Lower leg skin (tissue), 4 donors: ENCODE measurements at places on chromosomes 13 and 19. TPM values are rescaled to one million over a fixed set of nuclear protein-coding genes. Genes with fewer than 3 reads are reported as not detected.

The NOTCH3 gene
- 281 TPM for total RNA-seq

DNA sequence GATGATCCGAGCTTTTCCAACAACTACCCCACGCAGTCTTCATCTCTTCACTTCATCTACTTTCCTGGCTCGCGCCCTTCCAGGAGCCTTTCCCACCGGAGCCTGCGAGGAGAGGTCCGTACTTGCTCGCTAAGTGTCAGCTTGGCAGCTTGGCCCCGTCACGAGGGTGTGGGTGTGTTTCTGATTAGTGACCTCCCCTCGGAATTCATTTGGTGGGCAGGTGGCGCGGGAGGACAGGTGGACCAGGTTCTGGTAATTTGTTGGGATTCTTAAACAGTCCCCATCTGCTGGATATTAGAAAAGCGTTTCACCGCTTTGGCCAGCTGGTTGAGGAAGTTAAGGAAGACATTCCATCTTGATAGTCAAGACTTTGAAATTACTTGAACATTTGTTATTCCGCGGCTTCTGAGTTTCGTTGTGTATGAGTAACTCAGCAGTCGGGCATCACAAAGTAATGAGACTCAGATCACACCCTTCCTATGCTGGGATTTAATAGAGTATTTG is 515 bp downstream of the UFM1 start:
- DNase-seq = peak; percentile 93

DNA sequence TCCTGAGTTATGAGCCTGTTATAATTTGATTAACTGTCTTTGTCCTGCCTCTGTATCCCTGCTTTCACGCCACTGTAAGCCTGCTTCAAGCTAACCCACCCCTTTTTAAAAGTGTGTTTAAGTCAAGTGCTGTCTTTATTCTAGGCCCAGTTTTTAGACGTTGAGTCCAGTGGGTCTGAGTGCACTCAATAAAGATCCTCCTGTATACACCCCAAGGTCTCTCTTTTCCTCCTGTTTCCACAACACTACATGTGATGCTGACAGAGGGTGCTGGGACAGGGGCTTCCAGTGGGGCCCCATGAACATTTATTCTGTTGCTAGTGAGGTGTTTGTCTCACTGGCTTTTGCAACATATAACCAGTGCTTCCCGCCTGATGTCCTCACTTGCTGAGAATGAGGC is 6.7 kb upstream of the F2RL3 start:
- no peak for DNase-seq

GRCh38 chr13:80054806-80055205 is 286.1 kb downstream of the SPRY2 start:
- no peak for DNase-seq

DNA sequence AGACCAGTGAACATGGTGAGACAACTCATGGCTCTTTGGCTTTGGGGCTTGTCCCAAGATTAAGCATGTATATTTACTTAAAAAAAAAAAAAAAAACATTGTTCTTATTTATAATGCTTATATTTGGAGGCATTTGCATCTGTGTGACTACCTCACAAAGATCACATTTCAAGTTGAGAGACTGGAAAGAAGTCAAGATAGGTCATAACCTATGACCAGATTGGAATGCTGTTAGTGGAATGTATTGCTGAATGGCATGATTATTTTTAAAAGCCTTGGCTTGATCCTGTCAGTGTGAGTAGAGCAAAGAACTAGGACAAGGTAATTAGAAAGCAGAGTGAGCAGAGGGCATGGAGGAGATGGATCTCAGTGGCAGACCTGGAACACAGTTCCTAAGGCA is 214.6 kb downstream of the OXGR1 start:
- no peak for DNase-seq

The ACP7 gene
- 23.3 TPM for total RNA-seq

The CDC42EP5 gene
- 21.8 TPM for total RNA-seq

DNA sequence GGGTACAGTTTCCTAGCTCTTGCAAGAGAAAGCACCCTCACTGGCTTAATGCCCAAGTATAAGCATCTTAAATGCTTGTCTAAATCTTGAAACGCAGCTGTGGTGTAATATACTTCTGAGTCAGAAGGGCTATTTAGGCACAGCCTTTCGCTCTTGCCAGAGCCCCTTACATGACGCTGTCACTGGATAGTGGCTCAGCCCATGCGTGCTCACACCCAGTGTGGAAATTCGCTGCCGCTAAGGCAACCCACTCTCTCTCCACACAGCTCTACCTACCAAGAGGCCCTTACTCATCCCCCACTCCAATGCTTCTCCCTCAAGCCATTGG is 24.0 kb downstream of the UQCRFS1 start:
- no peak for DNase-seq

DNA sequence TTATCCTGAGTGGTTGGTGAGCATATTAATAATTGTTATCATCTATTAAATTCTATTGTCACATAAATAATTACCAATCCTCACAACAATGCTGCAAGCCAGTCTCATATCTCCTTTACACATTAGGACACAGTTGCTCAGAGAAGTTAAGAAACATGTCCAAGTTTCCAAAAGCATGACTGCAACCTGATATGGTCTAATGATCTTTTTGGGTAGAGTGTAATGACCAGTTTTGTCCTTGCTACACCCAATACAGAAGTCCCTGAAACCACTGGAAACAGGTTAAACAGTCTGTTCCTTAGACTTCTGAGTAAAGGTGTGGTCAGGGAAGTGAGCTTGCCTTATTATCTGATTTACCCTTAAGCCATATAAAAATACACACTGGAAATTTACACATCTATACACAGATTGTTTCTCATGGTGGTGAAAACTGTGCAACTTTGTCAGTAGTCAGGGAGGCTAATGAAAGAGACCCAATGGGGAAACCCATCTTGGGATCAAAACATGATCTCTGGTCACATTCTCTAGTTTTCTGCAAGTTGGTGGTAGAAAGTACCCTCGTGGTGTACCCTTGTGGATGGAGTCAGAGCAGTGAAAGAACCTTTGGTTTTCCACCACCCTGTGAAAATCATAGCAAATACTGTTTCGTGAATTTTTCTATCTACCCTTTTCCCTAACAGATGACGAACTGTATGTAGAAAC is 146.0 kb upstream of the KLF12 start:
- no peak for DNase-seq

- no peak for DNase-seq
Observed at GRCh38 chr19:18521692-18522123, at the start of gene ELL. Gene ELL, minus strand, starts transcription at chr19:18522070. Its CDS starts 15 bp downstream, at chr19:18522055.

DNA sequence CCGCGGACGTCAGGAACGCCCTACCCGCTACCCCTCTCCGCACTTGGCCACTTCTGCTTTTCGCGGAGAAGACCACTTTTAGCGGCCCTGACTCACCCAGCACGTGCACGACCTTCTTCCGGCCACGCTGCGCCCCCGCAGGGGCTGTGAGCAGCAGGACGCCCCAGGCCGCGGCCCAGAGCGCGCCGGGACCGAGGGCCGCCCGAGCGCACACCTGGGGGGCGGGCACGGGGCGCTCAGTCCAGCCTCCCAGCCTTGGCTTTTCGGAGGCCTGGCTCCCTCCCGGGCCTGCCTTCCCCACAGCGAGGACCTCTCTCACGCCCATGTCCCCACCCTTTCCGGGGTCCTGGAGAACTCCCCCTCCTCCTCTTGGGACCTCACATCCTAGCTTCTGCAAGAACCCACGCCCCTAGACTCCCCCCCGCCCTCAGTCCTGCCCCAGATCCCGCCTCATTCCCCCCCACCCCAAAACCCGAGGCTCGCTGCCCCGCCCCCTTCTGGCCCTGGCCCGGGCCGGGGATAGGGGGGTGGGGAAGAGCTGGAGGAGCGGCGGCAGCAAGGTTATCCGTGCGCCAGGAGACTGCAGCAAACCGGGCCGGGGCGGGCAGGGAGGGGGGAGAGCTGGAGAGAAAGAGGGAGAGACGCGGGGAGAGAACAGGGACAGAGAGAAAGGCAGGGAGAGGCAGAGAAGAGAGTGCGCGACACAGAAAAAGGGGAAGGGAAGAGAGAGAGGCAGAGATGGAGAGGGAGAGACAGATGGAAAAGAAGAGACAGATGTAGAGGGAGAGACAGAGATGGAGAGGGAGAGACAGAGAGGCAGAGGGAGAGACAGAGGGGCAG is 11.5 kb downstream of the TM6SF2 start:
- DNase-seq = no peak

- no peak for DNase-seq
Observed at GRCh38 chr13:98717256-98717655, 35.2 kb downstream of the SLC15A1 start.

The PEAK3 gene
- total RNA-seq = 0.30 TPM

The DACT3 gene
- 3.3 TPM for total RNA-seq

GRCh38 chr19:33432446-33433170 is 59.1 kb downstream of the CEBPG start:
- no peak for DNase-seq

GRCh38 chr13:27354379-27354778 is 70.0 kb upstream of the GTF3A start:
- DNase-seq = no peak

DNA sequence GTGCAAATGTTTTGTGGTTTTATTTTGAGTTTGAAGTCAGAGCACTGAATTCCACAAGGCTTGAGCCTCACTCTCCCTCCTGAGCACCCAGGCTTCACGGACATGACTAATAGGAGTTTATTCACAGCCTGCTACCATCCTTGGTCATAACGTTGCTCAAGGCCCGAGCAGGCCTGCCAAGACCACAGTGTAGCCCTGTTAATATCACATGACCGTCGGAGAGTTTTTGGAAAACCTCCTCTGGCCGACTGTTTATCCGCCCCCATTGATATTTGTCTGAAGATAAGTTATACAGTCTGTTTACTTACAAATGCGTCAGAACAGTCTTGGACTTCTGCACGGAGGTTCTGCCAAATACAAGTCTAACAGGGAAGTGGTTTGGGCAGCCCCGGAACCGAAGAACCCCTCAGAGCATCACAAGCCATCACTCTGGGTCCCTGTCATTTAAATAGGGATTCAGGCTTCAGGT is 89.9 kb downstream of the COL4A2 start:
- peak; percentile 97 for DNase-seq

DNA sequence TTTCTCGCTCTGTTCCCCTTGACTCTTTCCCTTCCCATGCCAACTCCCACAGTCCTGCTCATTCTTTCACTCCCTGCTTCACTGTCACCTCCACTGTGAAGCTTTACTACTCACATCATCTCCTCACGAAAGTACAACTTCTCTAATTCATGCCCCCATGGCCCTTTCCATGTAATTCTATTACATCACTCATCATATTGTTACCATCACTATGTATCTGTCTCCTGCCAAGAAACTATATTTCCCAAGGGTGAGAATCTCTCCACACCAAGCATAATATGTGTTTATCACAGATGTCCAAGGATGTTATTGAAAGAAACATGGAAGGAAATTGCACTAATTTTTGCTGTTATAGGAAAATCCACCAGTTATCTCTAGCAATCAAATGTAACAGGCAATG is 37.2 kb upstream of the LRCH1 start:
- no peak for DNase-seq

The TPT1 gene
- 2,307 TPM for total RNA-seq

- no peak for DNase-seq
Observed at GRCh38 chr13:96002322-96003131, 50.7 kb downstream of the UGGT2 start.

The ECSIT gene
- 82.8 TPM for total RNA-seq

The TUBB4A gene
- total RNA-seq = 6.6 TPM

GRCh38 chr19:8034178-8034525 is 18.4 kb upstream of the CCL25 start:
- DNase-seq = no peak

The PTH2 gene
- total RNA-seq = not detected

DNA sequence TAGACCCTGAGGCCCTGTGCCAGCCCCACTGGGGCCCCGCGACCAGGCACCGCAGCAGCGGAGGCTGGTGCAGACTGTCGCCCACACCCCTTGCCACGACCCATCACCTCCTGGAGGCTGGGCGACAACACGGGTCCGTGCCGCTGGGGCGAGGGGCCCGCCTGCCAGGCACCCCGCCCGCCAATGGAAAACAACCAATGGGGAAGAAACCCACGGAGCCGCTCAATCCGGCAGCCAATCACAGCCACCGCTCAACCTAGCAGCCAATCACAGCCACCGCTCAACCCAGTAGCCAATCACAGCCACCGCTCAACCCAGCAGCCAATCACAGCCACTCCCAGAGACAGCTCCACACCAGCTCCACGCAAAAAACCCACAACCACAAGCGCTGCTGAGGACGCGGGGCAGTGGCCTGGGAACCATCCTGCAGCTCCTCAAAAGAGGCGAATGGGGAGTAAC is 29.7 kb downstream of the GPX4 start:
- peak; percentile 87 for DNase-seq

The ZNF320 gene
- 11.2 TPM for total RNA-seq

The CFAP97D2 gene
- total RNA-seq = not detected

- no peak for DNase-seq
Observed at GRCh38 chr13:60619461-60619860, 222.4 kb downstream of the TDRD3 start.

The SIGLEC12 gene
- 0.54 TPM for total RNA-seq

The COMP gene
- total RNA-seq = 12.7 TPM

DNA sequence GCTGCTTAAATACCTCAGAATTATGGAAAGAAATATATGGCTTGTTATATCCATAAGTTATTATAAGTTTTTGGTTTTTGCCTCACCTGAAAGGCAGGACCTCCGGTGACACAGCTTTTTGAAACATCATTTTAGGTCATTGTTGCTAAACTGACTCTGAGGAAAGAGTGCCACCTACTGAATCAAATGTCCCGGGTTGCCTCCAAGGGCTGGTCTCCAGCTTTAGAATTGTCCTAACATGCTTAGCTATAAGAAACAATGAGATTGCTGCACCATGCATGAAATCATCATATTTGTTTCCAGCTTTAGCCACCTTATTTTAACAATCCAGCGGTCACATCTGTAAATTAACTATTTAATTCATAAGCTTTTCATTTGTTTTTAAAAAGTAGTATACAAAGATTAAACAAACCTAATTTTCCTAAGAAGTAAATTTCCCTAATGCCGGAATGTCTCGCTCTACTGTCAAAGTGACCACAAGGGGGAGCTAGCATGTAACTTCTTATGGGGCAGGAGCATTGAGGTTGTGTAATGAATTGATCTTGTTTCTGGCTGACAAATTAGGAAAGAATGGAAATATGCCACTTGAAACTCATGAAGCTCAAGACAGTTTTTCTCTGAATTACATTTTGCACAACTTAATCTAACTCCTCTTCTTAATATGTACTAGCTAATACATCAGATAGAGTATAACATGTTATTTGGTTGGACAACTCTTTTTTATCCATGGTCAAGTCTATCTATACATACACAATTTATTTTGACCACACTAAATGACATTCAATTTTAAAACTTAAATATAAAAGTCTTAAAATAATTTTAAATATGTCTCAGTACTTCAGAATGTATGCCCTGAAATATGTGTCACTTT is 6.7 kb upstream of the PCDH17 start:
- DNase-seq = no peak

The TYK2 gene
- 48.2 TPM for total RNA-seq

The ZNF653 gene
- total RNA-seq = 10.6 TPM
